ENCODE measurements at places on chromosomes 6 and 20.
A peak's percentile ranks its signal among the peaks of the same experiment; 100 is the strongest.

DNA sequence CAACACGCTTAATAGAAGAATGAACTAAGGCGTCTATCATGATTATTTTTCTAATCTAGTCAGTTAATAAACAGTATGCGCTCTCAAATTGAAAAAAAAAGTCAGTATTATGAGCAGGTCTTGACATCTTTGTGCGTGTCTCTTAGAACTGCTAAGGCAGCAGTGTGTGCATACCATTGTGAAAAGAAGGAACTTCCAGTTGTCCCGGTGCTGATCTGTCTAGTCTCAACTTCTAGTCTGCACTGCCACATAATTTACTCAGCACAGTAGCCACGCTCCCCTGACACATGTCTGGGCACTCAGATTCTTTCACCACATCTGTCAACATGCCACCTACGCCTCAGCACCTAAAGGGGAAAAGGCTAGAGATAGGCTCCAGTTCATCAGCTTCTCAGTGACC, 61.1 kb upstream of the SPDEF start:
- no peak for DNase-seq

GRCh38 chr6:11778036-11778435, 567 bp downstream of the ADTRP start:
- no peak for DNase-seq

DNA sequence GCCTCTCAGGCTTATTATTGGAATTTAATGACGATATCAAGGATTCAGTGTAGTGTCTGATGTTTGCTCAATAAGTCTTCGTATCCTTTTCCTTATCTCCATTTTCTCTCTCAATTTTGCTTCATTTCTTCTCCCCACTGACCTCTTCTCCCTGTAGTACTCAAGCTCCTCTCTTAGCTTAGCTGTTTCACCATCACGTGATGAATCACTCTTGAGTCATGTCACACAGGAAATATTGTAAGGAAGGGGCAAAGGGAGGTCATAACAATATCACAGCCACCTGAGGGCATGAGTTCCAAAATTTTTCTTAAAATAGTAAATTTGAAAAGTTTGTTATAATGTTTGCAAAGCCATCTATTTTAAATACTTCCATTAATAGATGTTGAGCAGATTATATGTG, 392.2 kb upstream of the MARCKS start:
- no peak for DNase-seq

DNA sequence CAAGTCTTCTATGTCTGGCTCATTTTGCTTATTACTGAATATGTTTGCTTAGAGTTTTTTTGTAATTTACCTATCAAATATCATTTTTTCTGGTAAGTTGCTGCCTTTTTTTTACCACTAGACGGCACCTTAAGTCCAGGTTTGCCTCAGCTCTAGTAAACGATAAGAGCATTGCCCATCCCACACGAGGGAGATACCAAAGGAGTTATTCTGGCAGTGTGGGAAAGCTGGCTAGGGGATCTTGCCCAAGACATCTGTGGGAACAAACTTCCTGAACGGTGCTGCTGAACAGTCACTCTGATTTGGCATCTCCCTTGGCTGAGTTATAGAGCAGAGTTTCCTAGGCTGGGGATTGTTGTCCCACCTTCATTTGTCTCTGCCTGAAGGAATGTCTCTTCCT, 306.4 kb downstream of the COL12A1 start:
- DNase-seq = no peak

DNA sequence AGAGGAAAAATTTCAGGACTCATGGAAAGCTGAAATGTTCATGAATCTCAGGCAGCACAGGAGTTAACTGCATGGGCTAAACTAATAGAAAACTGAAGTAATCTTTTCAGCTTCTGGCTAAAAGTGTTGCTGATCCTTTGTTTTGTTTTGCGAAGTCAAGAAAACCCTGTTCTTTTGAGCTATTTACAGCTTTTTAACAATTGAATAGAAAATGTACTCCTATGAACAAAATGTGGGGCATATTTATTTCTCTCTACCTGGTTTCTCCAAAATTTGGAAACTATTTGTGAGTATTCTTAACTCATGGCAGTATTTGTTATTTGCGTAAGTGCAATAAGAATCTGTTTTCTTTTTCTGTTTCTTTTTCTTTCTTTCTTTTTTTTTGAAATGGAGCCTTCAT, 818.8 kb upstream of the CITED2 start:
- no peak for DNase-seq

DNA sequence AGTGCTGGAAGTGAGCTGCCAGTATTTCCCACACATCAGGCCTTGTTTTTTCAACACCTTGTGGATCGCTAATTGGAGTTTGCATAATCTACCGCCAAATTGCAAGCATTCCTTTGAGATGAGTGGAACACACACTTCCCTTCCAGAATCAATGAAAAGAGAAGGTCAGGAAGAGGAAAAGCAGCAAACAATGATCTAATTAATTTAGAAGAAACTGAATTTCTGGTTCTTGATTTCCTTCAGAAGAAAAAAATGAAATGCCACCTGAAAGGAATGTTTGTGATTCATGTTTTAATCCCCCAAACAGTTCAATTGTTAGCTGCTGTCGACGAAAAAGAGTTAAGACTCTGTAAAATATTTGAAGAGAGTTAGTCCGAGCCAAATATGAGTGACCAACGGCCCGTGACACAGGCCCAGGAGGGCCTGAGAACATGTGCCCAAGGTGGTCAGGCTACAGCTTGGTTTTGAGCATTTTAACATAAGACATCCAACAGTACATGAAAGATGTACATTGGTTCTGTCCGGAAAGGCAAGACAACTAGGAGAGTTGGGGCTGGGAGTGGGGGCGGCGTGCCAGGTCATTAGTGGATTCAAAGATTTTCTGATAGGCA, 182.3 kb downstream of the MTFR2 start:
- DNase-seq = no peak

DNA sequence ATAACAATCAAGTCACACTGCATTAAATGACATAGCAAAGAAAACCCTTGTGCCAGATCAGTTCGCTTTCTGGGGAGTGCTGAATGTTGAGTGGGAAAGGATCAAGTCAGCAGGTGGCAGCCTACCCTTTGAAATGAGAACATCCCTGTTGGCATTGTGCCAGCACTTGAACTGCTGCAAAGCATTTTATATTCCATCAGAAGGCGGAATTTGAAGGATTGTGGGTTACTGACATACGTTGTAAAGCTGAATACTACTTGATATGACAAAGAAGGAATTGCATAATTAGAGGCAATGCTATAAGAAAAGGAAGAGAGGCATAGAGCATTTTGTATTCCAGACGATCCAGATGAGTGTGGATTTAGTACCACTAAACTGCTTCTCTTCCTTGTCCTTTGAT, 26.5 kb downstream of the BCKDHB start:
- peak; percentile 3 for DNase-seq

Measured in CD4-positive, alpha-beta T cell treated with Interleukin-1 beta for 1 hour (primary cell).